Endothelial cell (in vitro differentiated cells): ENCODE measurements at places on chromosomes 11 and 22.

DNA sequence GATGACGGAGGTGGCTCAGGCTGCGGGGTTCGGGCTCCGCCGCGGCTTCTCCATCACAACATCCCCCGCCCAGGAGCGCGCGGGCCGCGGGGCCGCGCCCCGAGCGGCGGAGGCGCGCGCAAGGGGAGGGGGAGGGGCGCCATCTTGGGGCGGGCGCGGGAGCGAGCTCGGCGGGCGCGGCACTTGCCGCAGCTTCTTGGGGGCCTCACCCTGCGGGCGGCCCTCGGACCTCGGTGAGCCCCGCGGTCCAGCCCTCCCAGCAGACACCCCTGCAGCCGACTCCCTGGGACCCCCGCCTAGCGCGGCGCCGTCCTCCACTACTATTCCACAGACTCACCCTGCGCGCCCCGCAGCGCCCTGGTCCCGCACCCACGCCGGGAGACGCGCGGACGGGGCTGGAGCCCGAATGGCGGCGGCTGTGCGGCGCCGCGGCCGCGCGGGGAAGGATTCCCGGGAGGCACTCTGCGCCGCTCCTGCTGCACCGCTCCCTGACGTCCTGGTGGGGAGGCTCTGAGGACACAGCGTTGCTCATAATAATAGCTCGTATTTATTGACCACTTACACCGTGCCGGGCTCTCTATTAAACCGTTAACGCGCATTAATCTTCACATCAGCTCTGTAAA is at the start of gene APBB1:
Gene APBB1 (minus strand): TSS at position 86 of the 623 bp plus-strand sequence. CDS start 7,747 bp downstream, outside the sequence.
- peak; percentile 58 for DNase-seq

DNA sequence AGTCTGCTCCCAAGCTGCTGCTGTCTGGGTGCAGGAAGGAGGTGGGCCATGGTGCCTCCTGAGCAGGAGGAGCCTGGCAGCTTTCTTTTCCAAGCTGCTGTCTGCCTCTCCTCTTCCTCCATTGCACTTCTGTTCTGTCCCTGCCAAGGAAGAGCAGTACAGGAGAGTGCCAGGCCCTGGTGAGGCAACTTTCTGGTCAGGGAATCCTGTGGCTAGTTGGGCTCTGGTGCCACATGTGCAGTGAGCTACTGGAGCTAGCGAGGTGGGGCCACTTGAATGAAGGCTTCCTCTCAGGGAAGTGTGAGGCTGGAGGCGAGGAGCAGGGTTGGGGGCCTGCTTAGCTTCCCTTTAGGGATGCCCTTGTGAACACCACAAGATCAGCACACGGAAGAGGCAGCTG is 90.0 kb downstream of the TSPAN18 start:
- no peak for DNase-seq

DNA sequence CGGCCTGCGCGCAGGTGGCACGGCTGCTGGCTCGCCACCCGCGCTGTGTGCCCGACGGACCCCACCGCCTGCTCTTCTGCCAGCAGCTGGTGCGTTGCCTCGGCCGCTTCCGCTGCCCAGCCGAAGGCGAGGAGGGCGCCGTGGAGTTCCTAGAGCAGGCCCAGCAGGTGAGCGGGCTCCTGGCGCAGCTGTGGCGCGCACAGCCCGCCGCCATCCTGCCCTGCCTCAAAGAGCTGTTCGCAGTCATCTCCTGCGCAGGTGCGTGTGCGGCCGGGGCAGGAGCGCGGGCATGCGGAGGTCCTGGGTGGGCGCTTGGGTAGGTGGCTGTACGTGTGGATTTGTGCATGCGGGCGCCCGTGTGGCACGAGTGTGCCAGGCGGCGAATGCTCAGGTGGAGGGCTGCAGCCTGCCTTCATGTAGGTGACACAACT is 8.0 kb downstream of the USP35 start:
- no peak for DNase-seq

DNA sequence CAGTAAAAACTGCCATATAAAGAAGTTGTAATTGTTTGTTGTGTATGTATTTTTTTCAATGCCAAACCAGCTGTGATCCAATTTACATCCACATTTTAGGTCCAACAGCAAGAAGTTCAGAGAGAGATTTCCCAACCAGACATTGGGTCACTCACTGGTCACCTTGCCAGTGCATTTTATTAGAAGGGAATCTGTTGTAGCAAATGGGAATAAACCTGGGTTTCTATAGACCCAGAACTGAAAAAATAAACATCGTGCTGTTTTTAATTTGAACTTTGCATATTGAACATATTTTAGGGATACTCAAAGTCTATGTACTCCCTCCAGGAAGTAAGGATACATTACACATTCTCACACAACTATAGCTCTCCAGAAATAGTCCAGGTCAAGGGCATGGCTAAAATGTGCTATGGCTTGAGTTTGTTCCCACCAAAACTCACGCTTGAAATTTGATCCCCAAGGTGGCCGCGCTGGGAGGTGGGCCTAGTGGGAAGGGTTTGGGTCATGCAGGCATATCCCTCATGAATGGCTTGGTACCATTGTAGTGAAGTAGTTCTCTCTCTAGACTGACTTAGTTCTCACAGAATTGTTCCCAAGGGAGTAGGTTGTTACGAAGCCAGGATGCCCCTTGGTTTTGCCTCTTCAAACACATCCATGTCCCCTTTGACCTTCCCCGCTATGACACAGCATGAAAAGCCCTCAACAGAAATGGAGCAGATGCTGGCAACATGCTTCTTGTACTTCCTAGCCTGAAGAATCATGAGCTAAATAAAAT is 90.9 kb downstream of the RRAS2 start:
- DNase-seq: no peak

- DNase-seq: no peak
Measured at GRCh38 chr11:3215346-3216026, 3.1 kb downstream of the MRGPRG start.

- no peak for DNase-seq
Measured at GRCh38 chr22:42425989-42426355, 6.2 kb downstream of the NFAM1 start.

GRCh38 chr11:94590352-94591041 is 23.3 kb downstream of the PIWIL4 start:
- DNase-seq: no peak

GRCh38 chr11:117428856-117429229 is 101.2 kb downstream of the CEP164 start:
- no peak for DNase-seq

DNA sequence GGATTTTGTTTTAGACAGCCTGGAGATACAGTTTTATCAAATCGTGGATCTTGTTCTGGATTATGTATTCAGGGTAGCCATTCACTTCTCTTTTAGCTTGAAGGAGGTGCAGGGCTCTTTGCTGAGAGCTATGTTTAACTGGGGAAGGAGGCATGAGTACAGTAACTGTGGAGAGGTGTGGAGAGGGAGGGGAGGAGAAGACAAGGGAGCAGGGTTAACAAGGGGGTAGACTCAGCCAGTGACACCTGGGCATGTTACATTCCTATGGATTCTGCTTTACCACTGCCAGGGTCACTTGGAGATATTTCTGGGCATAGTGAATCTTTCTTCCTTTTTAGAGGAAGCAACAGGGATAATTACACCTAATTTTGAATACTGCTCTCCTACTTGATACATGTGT is 536.0 kb downstream of the TMEM135 start:
- DNase-seq: no peak

GRCh38 chr11:68382358-68382998 is 70.1 kb downstream of the LRP5 start:
- DNase-seq: no peak

GRCh38 chr11:66691311-66691980 is 13.8 kb upstream of the RBM4B start:
- DNase-seq: no peak

DNA sequence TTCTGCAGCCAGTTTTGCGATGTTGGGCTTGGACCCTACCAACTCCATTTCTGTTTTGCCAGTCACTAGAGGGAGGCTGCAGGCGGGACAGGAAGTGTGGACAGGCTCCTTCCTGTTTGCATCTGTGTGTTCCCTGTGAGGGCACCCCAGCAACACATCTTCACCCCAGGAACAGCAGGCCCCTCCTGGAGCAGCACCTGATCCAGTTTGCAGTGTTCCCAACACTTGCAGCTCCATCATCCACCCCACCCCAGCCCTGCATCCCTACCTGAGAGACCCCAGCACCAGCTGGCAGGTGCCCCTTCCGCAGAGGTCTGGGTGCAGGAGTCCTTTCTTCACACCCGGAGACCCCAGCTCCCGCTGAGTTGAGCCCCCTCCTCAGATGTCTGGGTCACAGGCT is 7.4 kb upstream of the VSIG10L2 start:
- DNase-seq: no peak

DNA sequence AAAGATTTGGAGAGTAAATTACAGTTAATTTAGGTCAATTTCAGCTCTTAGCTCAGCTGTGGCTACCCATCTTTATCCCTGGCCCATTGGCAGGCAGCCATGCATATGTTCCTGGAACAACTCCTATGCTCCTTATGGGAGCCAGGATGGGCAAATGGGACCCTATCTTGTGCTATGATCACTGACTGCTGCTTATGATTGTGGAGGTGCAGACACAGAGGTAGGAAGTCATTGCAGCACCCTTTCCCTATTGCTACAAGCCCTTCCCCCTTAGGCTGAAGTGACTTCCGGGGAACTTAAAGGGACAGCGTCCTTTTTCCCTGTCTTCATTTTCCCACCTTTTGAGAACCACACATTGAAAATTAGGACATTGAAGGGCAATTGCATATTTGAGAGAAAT is 112.7 kb downstream of the FCHSD2 start:
- no peak for DNase-seq

GRCh38 chr11:28833670-28834069 is 725.5 kb downstream of the METTL15 start:
- DNase-seq: no peak

DNA sequence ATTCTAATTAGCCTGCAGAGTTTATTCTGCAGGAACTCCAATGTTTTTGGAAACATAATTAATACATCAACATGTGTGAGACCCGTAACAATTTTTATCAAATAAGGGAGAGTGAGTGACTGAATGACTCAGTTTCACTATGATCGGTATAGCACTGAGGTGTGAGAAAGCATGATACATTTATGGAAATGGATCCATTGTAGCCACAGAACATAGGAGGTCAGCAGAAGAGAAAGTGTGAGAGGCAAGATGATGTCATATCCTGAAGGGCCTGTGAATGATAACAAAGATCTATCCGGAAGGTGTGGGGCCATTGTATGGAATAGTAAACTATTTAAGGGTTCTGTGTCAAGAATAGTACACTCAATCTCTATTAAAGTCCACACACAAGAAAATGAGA is 1406.1 kb upstream of the TENM4 start:
- no peak for DNase-seq

GRCh38 chr11:64165481-64165841 is 452 bp downstream of the MACROD1 start:
- peak; percentile 34 for DNase-seq

GRCh38 chr11:10796191-10796590 is 12.5 kb downstream of the EIF4G2 start:
- no peak for DNase-seq
